ENCODE measurements at places on chromosomes 13 and 19. TPM values are rescaled to one million over a fixed set of nuclear protein-coding genes. Genes with fewer than 3 reads are reported as not detected.

GRCh38 chr13:29884671-29885430 is 34.4 kb upstream of the UBL3 start:
- DNase-seq, result no peak
- H3K4me3 ChIP-seq, result no peak overlapping the region
- H3K36me3 ChIP-seq, result no peaks in the 10 kb centered on the region
- H3K27me3 ChIP-seq, result peaks cover 2% of the 10 kb centered on the region
- no peak overlapping the region for H3K27ac ChIP-seq

- no peaks in the 10 kb centered on the region for H3K36me3 ChIP-seq
- no peak for DNase-seq
- H3K4me1 ChIP-seq, result no peaks in the 10 kb centered on the region
- no peak overlapping the region for H3K27ac ChIP-seq
- H3K27me3 ChIP-seq, result no peaks in the 10 kb centered on the region
- H3K4me3 ChIP-seq, result no peak overlapping the region
Observed at GRCh38 chr19:17001603-17002183, 24.9 kb downstream of the CPAMD8 start.

DNA sequence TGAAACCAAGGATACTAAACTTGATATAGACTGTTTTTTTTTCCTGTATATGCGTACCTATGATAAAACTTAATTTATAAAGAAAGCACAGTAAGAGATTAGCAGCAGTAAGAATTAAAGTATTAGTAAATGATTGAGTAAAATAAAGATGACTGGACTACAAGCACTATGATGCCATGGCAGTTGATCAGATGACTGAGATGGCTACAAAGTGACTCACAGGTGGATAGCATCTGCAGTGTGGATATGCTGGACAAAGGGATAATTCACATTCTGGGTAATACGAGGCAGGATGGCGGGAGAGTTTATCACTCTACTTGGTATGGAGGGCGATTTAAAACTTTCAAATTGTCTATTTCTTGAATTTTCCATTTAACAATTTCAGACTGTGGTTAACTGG is 11.8 kb downstream of the HTR2A start:
- H3K27me3 ChIP-seq, result peaks cover 27% of the 10 kb centered on the region
- H3K4me3 ChIP-seq, result no peak overlapping the region
- no peak overlapping the region for H3K27ac ChIP-seq
- no peaks in the 10 kb centered on the region for H3K4me1 ChIP-seq
- no peak for DNase-seq

DNA sequence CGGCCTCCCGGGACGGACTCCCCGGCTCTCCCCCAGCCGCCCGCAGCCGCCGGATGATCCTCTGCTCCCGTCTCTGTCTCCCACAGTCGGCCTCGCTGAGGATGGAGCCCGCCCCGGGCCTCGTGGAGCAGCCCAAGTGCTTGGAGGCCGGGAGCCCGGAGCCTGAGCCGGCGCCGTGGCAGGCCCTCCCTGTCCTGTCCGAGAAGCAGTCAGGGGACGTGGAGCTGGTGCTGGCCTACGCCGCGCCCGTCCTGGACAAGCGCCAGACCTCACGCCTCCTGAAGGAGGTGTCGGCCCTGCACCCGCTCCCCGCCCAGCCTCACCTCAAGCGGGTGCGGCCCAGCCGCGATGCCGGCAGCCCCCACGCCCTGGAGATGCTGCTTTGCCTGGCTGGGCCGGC is 6.8 kb downstream of the ADAT3 start:
- peaks cover 7% of the 10 kb centered on the region for H3K36me3 ChIP-seq
- H3K27me3 ChIP-seq, result no peaks in the 10 kb centered on the region
- peaks cover 23% of the 10 kb centered on the region for H3K4me1 ChIP-seq
- H3K4me3 ChIP-seq, result no peak overlapping the region

GRCh38 chr19:870963-871401 is 11.5 kb downstream of the CFD start:
- H3K36me3 ChIP-seq, result peaks cover 19% of the 10 kb centered on the region
- no peak overlapping the region for H3K27ac ChIP-seq
- DNase-seq, result no peak
- no peak overlapping the region for H3K4me3 ChIP-seq

GRCh38 chr13:84192125-84192524 is 309.9 kb upstream of the SLITRK1 start:
- H3K27ac ChIP-seq, result no peak overlapping the region
- H3K36me3 ChIP-seq, result no peaks in the 10 kb centered on the region
- no peaks in the 10 kb centered on the region for H3K27me3 ChIP-seq
- no peak overlapping the region for H3K4me3 ChIP-seq

GRCh38 chr19:5676772-5677105 is 3.6 kb downstream of the MICOS13 start:
- no peak for DNase-seq
- H3K4me1 ChIP-seq, result peaks cover 22% of the 10 kb centered on the region
- H3K27ac ChIP-seq, result no peak overlapping the region

- H3K4me3 ChIP-seq, result no peak overlapping the region
- no peak overlapping the region for H3K27ac ChIP-seq
- peaks cover 2% of the 10 kb centered on the region for H3K27me3 ChIP-seq
- H3K4me1 ChIP-seq, result no peaks in the 10 kb centered on the region
Observed at GRCh38 chr13:33090755-33091414, 74.7 kb downstream of the KL start.

- H3K27ac ChIP-seq, result no peak overlapping the region
- H3K4me1 ChIP-seq, result no peaks in the 10 kb centered on the region
- no peaks in the 10 kb centered on the region for H3K27me3 ChIP-seq
- H3K4me3 ChIP-seq, result no peak overlapping the region
- no peak for DNase-seq
Observed at GRCh38 chr13:110186231-110186855, 120.6 kb downstream of the COL4A1 start.

- H3K27ac ChIP-seq, result no peak overlapping the region
- H3K36me3 ChIP-seq, result no peaks in the 10 kb centered on the region
- DNase-seq, result peak; percentile 32
Observed at GRCh38 chr13:30581582-30581981, 36.1 kb upstream of the USPL1 start.

GRCh38 chr13:18993884-18994660 is 187.6 kb downstream of the TUBA3C start:
- H3K36me3 ChIP-seq, result no peaks in the 10 kb centered on the region
- H3K27me3 ChIP-seq, result no peaks in the 10 kb centered on the region
- H3K4me1 ChIP-seq, result no peaks in the 10 kb centered on the region
- no peak overlapping the region for H3K27ac ChIP-seq
- DNase-seq, result no peak

GRCh38 chr19:31312009-31312676 is 37.1 kb downstream of the TSHZ3 start:
- no peaks in the 10 kb centered on the region for H3K36me3 ChIP-seq
- H3K27ac ChIP-seq, result no peak overlapping the region
- H3K27me3 ChIP-seq, result no peaks in the 10 kb centered on the region
- no peaks in the 10 kb centered on the region for H3K4me1 ChIP-seq
- H3K4me3 ChIP-seq, result no peak overlapping the region
- no peak for DNase-seq

GRCh38 chr13:103062079-103062478 is 4.1 kb downstream of the SLC10A2 start:
- no peaks in the 10 kb centered on the region for H3K4me1 ChIP-seq
- H3K36me3 ChIP-seq, result no peaks in the 10 kb centered on the region
- no peak overlapping the region for H3K4me3 ChIP-seq
- H3K27ac ChIP-seq, result no peak overlapping the region
- H3K27me3 ChIP-seq, result no peaks in the 10 kb centered on the region

DNA sequence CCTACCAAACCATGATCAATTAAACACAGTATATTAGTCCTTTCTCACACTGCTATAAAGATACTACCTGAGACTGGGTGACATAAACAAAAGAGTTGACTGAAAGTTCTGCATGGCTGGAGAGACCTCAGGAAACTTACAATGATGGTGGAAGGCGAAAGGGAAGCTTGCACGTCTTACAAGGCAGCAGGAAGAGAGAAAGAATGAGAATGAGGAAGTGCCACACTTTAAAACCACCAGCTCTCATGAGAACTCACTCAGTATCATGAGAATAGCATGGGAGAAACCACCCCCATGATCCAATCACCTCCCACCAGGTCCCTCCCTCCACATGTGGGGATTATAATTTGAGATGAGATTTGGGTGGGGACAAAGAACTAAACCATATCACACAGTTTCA is 324.9 kb upstream of the ZNF507 start:
- no peaks in the 10 kb centered on the region for H3K27me3 ChIP-seq
- H3K4me1 ChIP-seq, result no peaks in the 10 kb centered on the region
- no peak for DNase-seq
- no peak overlapping the region for H3K27ac ChIP-seq
- no peaks in the 10 kb centered on the region for H3K36me3 ChIP-seq
- H3K4me3 ChIP-seq, result no peak overlapping the region

The URAD gene
- not detected for total RNA-seq

The IGFL1 gene
- total RNA-seq, result not detected

The FGF22 gene
- total RNA-seq, result not detected

The APOC1 gene
- total RNA-seq, result not detected

The MCEMP1 gene
- not detected for total RNA-seq

The ZNF723 gene
- not detected for total RNA-seq

The CLEC17A gene
- total RNA-seq, result not detected
